ENCODE measurements at places on chromosomes 2 and 18.

GRCh38 chr2:124867247-124867646 lies 842.2 kb downstream of the CNTNAP5 start:
- no peak for DNase-seq

DNA sequence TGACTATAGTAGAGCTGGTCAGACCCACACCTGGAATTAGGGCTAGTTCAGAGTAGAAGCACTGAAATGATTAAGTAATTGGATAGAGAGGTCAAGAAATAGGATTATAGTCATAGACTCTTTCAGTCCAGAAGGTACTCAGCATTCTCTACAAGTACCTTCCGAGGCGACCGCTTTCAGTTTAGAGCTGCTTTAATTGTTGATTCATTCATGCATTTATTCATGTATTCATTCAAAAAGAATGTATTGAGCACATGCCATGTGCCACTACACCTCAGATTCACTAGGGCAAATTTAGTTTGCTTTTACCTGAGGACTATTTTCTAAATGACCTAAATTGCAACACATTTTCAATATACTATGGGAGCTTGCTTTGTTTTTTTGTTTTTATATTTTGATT lies 48.7 kb downstream of the CRIM1 start:
- DNase-seq = no peak

DNA sequence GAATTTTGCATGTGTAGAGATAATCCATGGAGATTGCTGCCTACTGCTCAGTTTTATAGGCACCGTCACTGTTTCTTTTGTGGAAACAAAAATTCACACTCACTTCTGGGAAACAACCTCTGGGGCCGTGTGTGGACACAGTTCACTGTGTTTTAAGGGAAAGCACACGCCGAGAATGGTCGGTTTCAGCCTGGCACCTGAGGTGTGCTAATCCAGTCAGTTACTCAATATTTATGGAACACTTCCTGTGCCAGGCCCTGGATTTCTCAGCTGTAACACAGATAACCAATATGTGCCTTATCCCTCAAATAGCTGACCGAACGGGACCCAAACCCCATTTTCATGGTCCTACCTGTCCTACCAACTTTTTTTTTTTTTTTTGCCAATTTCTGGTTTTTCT lies 179.6 kb downstream of the MGAT5 start:
- DNase-seq = no peak

- no peak for DNase-seq
These were observed 491 bp downstream of the ALK start for GRCh38 chr2:29920631-29921559.

DNA sequence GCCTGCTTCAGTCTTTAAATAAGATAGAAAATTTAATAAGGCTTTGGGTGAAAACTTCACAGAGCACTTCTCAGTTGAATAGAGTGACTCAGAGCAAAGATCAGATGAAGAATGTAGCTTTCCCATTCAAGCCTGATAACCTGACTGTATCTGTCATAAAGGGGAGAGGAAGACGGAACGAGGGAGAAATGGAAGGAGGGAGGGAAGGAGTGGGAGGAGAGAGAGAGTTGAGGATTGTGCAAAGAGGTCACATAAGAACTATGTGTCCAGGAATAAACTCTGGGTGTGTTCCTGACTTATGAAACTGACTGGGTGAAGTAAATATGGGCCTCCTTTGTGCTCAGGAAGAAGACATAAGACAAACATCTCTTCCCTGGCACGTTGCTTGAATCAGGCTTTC lies 385.5 kb downstream of the LPIN1 start:
- DNase-seq = no peak

DNA sequence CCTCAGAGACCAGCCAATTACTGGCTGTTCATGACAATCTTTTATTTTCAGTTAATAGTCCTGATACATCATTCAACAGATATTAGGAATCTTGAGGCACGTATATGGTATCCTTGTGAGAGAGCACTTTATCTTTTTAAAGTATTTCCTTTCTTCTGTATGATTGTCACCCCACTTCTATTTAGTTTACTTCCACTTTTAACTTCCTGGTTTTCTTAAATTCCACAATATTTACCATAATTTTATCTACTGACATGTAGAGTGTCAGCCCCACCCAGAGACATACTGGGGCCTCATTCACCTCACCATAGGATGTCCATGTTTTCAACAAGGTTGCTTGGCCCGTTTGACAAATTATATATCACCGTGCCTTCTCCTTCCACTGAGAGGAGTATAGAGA lies 182.9 kb upstream of the ID2 start:
- DNase-seq = no peak

DNA sequence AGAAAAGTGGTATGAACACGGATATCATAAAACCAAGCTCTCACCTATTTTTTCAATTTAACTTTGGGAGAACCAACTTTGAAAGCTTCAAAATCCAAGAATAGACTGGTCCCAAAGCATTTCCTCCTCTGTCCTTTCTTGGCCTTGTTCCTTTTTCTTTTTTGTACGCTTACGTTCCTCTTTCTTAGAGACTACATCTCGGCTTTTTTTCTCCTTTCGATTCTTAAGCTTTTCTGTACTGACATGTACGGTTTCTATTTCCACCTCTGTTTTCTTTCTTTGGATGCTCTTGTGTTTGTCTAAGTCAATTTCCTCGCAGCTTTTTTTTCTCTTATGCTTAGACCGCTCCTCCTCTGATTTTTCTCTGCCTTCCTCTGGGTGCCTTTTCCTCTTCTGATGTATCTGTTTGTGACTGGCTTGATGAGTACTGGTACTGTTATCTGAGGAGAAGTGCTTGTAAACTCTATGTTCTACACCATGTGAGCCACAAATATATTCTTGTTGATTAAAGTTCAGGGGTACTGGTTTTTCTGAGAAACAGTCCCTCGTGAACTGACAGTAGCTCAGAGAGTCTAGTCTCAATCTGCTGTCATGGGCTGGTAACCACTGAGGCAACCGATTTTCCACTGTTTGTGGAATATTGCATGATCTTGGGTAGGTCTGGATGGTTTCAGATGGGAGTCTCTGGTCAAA lies 11.5 kb upstream of the RNU2-63P start:
- no peak for DNase-seq

- DNase-seq = no peak
These were observed 72.2 kb upstream of the MFF start for GRCh38 chr2:227252831-227253230.

- no peak for DNase-seq
These were observed 45.3 kb downstream of the ZNF521 start for GRCh38 chr18:25306671-25307070.

- no peak for DNase-seq
These were observed 61.4 kb upstream of the GREB1L start for GRCh38 chr18:21180588-21180987.

- DNase-seq = no peak
These were observed 180.3 kb downstream of the FHOD3 start for GRCh38 chr18:36477776-36478175.

DNA sequence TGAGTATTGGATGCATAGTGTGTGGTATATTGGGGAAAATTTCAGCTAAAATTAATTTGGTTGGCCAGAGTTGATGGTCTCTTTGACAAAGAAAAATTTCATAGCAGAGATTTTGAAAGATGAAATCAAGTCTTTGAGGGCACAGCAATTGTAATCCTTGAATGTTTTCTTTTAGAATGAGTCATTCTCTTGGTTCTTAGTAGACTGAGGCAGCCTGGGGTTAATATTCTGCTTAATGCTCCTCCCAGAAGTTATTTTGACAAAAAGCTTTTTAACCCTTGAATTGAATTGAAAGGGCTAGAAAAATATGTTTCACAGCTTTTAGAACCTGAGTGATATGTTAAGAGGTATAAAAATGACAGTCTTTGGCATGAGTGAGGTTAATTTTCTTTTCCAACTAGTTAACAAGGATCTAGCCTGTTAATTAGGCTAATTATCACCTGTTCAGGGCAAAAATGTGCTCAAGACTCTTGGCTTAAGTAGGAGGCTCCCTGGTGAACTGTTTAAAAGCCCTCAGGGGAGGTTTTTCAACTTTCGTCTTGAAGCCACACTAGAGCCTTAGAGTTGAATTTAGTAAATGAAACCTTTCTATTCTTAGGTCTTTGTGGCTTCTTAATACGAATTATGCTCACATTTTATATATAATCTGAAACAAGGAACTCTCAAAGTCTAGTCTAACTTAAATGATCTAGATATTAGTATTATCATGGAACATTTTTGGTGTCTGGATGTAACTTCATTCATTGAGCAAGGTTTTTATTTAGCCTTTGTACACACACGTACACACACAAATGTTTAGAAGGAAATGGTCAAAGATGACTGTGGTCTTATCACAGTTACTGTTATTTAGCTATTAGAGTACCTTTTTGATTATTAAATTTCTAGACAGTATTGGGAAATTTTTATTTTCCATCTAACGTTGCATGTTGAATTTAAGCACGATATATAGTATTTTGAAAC lies 272.5 kb downstream of the ZNF407 start:
- DNase-seq = no peak
